ENCODE measurements at places on chromosomes 13 and 19.

DNA sequence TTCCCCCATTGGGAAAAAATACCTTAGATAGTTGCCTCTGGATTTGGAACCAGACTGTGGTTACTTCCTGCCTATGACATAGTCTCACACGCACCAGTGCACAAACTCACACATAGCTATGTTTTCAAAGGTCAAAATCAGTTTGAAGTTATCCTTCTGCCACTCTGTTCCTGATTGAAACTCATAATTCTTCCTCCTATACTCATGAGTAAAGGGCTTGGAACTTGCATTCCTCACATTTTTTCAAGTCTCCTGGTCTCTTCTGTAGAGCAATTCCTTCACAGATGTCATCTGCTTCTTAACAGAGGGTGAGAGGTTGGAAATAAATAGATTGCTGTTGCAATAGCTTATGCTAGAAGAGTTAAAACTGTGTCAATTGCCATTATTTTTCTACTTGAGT, 18.6 kb upstream of the POSTN start:
- no peak for DNase-seq

- DNase-seq = peak; percentile 87
Observed at GRCh38 chr19:21328885-21329605, at the start of gene ZNF708. TSS of gene ZNF708 (minus strand) at chr19:21329410. CDS start at chr19:21329212, 198 bp downstream.

GRCh38 chr19:11106477-11106876, 17.2 kb downstream of the LDLR start:
- DNase-seq = no peak

GRCh38 chr19:35037716-35038622, 3.6 kb upstream of the HPN start:
- no peak for DNase-seq

GRCh38 chr19:47430041-47430802, 10.9 kb upstream of the MEIS3 start:
- no peak for DNase-seq

GRCh38 chr19:2809387-2810140, 10.1 kb upstream of the ZNF554 start:
- DNase-seq = no peak

DNA sequence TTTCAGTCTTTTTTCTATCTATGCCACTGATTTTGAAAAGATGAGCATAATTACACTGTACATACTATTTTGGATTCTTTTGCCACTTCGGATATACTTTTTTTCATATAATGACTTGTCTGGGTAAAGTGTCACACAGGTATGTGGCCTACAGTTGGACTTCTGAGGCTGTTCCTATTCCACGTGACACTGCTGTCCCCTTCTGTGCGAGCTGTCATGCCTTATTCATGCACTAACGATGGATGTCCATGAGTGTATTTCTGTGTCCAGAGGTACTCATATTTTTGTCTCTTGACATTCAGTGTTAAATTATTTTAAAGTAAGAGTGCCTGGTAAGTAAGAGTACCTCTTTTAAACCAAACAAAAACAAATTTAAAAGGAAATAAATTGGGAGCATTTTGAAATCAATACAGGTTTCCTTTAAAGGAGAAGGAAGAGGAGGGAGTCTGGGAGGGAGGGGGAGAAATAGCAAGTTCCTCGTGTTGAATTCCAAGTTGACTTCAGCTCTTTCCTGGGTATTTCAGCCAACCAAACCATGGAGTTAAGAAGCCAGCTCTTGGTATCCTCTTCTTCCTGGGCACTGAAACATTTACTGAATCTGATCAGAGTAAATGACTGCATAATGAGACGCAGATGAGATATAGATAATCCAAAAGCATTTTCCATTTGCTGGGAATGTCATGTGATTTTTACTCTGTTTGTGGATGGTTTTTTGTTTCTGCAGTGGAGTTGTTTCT, 61.3 kb downstream of the TNFRSF19 start:
- DNase-seq = no peak

GRCh38 chr19:30076751-30077670, 135.0 kb downstream of the URI1 start:
- no peak for DNase-seq

DNA sequence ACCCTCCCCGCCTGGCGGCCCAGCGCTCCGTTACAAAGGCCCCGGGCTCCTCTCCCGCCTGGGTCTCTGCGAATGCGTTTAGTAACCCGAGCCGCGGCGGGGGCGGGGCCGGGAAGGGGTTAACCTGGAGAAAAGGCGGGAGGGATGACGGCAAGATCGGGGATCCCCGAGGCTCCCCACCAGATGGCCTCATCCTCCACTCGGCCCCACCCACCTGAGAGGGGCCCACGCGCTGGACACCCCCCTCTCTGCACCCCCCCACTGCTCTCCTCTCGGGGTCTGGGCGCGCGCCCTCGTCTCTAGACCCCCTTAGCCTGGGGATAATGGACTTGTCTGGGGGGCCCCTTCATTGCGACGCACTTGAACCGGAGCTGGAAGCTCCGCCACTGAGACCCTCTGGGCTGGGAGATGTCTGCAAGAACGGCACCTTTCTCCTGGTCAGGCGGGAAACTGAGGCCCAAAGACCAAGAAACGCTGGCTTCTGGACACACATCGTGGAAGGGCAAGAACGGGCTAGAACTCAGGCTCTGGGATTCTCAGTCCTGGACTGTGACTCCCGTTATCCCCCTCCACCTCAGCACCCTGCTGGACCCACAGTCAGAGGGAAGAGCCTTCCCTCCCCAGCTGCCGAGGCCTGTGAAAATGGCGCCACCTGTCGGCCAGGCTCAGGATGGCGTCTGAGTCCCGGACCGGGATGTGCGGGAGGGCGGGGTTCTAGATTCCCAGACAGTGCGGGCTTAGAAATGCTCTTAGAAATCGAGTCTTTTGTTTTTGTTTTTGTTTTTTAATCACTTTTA, 2.9 kb upstream of the LTBP4 start:
- peak; percentile 70 for DNase-seq

DNA sequence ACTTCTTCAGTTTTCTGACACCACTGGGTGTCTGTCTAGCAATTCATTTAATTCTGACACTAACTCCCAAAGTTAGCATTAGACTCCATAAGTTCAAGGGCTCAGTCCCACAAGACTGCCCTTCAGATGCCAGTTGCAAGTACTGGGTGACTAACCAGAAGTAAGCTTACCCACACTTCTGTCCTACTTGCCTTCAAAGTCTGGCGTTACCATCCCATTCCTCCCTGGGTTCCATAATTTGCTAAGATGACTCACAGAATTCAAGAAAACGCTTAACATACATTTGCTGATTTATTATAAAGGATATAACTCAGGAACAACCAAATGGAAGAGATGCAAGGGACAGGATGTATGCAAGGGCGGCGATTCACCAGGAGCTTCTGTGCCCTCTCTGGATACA, 45.5 kb upstream of the NPAS1 start:
- DNase-seq = no peak

DNA sequence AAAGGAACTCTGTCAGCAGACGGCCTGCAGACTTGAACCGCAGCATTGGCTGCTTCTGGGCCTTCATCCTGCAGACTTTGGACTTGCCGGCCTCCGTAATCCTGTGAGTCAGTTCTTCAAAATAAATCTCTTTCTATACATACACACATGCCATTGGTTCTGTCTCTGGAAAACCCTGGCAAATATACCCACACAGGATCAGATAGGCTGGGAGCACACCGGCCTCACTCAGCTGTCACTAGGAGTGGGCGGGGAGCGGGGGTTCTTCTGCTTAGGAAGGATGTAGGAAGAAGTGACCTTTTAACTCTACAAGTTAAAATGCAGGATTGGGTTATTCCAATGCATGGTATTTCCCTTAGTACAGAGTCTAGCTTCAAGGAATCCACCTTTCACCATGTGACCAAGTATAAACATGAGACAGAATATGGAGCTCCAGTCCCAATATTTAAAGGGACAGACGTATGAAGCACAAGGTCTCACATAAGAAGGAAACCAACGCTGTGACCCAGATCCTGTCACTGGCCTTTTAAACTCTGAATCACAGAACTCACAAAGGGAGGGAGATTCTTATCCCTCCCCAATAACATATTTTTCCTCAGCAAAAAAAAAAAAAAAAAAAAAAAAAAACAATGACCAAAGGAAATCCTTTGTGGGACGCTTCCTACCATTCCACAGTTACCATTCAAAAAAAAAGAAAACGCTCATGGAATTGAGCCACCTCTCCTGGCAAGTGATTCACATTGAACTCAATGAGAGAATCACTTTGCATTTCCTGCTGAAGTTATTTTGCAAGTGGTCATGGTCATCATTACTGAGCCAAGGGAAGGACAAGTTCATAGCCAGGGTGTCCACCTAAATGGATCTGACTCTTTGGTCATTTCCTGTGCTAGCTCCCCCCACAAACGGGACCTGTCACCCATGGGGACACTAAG, 352.9 kb downstream of the FOXO1 start:
- DNase-seq = no peak

- no peak for DNase-seq
Observed at GRCh38 chr13:40671956-40672764, 5.7 kb upstream of the FOXO1 start.

DNA sequence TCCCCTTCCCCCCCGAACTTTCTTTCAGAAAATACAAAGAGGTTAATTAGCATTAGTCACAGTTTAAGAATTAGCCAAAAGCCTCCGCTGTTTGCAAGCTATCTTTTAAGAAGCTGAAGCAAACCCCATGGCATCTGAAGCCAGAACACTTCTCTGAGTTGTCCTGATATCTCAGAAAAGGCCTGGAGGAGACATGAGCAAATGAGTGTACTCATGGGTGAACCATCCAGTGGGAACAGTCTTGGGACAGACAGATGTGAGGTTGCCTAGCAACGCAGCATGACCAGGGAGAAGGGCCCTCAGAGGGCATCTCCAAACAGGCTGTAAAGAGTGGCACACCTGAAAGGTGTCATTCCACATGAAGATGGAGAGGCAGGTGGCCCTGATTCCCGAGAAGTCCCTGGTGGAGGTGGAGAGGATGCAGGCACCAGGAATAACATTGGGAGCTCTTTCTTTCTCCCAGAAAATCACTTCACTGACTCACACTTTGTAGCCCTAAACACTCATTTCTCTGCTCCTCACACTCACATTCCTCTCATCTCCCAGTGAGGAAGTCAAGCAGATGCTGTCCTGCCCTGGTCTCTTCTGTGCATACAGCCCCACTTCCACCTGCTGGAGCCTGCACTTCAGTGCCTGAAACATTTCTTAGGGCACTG, 87.0 kb upstream of the TSHZ3 start:
- no peak for DNase-seq

GRCh38 chr13:70616847-70617246, 508.6 kb upstream of the KLHL1 start:
- DNase-seq = no peak

- no peak for DNase-seq
Observed at GRCh38 chr13:50626101-50626547, 217.4 kb downstream of the DLEU7 start.
